Kidney epithelial cell (primary cell): ENCODE measurements at places on chromosomes 6 and 20.

DNA sequence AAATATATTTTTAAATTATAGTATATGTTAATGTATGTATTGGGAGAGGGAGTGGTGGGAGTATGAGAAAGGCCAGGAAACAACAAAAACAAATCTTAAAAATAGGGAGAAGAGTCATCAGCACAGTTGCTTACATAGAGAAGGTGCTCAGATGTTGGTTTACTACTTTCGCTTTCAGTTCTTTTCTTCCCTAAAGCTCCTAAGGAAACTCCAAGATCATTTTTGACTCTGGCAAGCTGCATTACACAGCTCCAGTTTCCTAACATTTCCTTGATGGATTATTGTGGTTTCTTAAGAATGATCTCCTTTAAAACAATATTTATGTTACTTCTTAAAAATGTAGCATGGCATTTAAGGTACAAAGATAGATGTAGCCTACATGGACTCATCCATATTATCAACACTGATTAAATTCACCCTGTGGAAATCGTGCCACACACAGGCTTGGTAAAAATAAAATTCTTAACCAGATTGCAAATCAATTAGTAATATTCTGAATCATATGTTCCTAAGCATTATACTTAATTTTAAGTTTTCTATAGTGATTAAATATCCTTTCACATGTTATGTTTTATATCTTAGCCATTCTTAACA lies 118.0 kb upstream of the MAN1A1 start:
- DNase-seq, result no peak

GRCh38 chr6:31092238-31092637 lies 20.1 kb downstream of the C6orf15 start:
- no peak for DNase-seq

DNA sequence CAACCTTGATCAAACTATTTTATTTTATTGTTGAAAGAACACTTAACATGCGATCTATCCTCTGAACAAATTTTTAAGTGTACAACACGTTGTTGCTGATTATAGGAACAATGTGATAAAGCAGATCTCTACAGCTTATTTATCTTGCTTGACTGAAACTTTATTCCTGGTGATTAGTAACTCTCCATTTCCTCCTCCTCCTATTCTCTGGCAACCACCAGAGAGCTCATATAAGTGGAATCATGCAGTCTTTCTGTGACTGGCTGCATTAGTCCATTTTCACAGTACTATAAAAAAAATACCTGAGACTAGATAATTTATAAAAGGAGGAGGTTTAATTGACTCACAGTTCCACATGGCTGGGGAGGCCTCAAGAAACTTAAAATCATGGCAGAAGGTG lies 218.1 kb downstream of the LRFN2 start:
- DNase-seq, result no peak

DNA sequence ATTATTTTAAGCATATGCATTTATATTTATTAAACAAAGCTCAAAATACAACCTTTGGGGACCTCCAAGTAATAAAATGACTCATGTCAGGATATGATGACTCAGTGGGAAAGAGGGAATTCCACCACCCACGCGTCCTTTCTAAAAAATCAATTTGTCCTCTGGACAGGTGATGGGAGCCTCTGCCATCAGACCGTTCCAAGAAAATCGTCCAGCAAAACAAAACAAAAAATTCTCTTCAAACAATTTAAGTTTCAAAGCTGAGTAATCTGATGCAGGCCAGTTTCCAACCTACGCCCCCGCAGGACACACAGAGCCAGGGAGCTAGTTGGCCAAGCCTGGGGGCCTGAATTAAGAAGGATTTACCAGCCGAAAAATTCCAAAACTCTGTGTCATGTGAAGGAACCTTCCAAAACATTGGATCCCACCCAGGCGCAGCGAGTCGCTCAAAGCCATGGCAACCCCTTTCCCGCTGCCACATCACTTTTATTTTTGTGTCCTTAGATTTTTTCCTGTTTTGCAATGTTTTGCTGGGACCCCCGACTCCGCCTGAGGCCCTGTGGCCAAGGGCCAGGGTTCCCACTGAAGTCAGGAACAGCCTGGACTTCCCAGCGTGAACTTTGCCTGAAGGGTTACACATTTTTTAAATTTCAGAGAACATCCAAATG lies 95.3 kb downstream of the NFATC2 start:
- peak; percentile 81 for DNase-seq

DNA sequence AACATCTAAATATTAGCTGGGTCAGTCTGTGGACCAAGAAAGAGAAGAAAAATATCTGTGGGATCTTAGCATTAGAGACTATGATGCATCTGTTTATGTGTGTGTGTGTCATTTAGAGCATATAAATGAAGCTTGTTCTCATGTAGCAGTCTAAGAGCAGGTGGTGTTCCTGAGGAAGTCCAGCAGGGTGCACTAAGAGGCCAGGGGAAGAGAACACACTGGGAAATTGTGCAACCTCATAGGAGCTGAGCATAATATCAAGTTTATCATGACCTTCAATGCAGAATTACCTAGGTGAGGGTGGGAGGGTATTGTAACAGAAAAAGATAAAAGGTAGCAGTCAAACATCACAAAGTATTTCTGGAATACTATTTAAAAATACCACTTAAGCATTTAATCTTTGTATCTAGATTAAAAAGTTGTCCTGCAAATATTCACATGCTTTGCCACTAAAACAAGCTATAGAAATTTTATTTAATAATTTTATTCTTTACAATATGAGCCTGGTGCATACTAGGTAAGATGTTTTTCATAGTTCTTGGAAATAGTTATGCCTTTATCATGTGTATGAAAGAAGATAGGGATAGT lies 80.5 kb downstream of the SMPDL3A start:
- DNase-seq, result peak; percentile 5
